Body of pancreas (tissue), 4 donors: ENCODE measurements at places on chromosomes 7 and 10.
A peak's percentile ranks its signal among the peaks of the same experiment; 100 is the strongest.

DNA sequence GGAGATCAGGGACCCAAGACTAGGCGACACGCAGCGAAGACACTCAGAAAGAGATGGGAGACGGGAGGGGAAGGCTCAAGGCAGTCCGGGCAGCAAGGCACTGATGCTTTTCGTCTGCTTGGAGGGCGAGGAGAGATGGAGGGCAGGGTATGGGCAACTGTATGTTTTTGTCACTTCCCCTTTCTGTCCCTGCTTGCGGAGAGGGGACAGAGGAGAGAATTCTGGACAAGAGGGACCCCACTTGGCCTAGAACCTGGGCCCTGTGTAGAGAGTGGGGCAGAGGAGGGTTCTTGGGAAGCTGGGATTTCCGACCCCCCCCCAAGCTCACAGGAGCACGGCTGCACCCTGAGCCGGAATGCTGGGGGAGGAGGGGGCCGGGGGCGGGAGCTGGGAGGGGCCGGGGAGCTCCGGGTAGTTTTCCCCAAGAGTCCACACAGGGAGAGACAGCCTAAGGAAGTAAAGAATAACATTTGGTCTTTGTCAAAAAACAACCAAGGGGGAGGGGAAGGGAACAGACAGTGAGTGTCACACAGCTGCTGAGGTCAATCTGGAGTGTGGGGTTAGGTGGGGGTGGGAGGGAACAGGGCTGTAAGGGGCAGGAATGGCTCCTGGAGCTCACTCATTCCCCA is 1.8 kb downstream of the LRCH4 start:
- no peak for DNase-seq

DNA sequence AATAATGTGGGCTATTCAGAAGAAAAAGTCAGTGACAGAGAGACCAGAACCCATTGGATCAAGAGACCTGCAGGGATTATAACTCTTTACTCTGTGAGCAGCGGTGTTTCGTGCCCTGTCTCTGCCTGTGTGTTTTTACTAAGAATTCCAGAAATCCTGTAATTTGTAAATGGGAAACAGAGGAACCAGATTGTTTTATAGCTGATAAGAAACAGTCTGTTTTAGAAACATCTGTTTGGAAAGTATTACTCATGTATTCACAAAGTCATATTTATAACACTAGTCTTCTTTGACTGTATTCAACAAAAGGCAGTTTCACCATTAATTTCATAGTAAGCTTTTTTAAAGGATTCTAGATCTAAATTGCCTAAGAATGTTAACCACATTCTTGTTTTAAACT is 30.0 kb upstream of the VDAC2 start:
- no peak for DNase-seq

GRCh38 chr7:1950066-1950451 is 280.0 kb downstream of the ELFN1 start:
- DNase-seq: no peak

DNA sequence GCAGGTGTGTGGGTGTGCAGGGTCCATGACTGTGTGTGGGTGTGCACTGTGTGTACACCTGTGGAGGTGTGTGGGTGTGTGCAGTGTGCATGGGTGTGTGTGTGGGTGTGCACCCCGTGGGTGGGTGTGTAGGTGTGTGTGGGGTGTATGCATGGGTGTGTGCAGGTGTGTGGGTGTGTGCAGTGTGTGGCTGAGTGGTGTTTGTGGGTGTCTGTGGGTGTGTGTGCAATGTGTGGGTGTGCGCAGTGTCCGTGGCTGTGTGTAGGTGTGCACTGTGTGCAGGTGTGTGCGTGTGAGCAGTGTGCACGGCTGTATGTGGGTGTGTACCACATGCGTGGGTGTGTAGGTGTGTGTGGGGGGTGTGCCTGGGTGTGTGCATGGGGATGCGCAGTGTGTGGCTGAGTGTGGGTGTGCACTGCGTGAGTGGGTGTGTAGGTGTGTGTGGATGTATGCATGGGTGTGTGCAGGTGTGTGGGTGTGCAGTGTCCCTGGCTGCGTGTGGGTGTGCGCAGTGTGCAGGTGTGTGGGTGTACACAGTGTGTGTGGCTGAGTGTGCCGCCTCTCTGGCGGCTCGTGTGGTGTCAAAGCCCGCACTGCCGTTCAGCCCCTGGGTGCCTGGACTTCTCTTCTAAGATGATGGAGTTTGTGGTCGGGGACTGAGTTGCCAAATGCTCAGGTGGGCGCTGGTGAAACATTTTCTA is 208.3 kb downstream of the DNAJB6 start:
- no peak for DNase-seq

- DNase-seq: no peak
These were observed 36.2 kb downstream of the COX15 start for GRCh38 chr10:99695761-99696160.

- DNase-seq: no peak
These were observed 33.4 kb downstream of the XPNPEP1 start for GRCh38 chr10:109889867-109890266.

GRCh38 chr7:69775231-69775771 is 177.0 kb downstream of the AUTS2 start:
- no peak for DNase-seq

GRCh38 chr7:53475776-53476175 is 440.3 kb downstream of the POM121L12 start:
- DNase-seq: no peak

DNA sequence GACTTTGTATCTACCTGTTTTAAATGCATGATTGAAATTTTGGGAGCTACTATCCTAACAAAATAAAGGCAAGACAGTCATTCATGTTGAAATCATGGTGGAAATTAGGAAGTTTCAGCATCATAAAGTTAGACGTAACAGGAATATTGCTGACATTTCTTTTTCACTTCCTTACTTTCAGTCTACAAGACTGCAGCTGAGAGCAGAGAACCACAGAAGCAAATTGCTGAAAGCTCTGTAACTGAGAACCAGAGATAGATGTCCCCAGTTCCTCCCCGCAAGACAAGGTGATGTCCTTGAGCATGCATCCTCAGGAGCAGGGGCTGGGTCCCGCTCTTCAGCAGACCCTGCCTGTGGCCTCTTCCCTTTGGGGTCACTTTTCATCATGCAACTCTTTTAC is 466.3 kb upstream of the POM121L12 start:
- no peak for DNase-seq

- no peak for DNase-seq
These were observed 18.6 kb downstream of the OCM2 start for GRCh38 chr7:97971120-97971989.

- DNase-seq: no peak
These were observed 481.0 kb downstream of the PLXNA4 start for GRCh38 chr7:132095111-132095765.

GRCh38 chr7:96832092-96832662 is 122.5 kb upstream of the SEM1 start:
- DNase-seq: no peak

DNA sequence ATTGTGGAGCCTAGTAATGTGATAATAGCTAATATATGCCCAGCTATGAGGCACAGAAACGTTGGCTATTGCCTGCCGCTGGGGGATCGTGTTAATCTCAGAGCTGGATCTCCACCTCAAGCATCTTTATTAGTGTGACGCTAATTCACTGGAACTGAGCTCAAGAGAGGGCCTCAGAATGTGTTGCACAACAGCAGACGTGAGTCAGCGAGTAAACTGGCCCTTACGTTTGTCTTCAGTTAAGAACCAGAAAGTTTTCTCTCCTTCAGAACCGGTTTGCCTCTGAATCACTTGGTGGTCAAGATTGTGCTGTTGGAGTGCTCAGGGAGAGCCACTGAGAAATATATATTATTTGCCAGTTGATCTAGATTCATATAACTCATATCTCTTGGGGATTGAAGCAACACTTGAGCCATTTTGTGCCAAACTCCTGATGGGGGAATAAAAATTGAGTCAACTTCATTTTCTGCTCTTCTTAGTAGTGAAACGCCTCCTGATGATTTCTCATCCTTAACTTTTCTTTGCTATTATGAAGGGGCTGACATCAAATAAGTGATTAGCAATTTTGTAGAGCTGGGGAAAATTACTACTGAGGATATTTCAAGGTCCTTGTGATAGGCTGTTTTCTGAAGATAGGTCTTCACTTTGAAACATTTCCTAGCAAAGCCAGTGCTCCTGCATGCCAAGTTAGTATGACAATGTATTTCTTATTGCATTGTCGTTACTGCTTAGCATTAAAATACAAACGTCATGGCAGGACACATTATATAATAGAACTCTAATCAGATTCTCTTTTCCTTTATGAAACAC is 22.3 kb downstream of the BZW2 start:
- peak; percentile 68 for DNase-seq

DNA sequence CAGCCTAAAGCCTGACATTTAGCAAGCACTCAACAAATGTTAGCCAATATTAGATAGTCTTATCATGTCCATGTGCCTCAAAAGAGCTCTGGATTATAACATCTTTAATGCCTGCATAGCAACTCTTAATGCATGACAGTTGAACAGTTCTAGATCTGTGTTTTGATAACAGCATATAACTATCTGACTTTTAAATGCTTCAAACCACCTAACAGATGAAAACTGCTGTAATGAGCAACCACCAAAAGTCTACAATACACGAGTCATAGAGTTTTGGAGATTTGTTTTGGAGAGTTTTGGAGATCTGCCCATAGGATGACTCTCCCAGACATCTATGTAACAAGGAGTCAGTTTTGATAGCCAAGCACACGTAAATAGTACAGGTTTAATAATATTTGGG is 227.3 kb downstream of the TWIST1 start:
- no peak for DNase-seq

DNA sequence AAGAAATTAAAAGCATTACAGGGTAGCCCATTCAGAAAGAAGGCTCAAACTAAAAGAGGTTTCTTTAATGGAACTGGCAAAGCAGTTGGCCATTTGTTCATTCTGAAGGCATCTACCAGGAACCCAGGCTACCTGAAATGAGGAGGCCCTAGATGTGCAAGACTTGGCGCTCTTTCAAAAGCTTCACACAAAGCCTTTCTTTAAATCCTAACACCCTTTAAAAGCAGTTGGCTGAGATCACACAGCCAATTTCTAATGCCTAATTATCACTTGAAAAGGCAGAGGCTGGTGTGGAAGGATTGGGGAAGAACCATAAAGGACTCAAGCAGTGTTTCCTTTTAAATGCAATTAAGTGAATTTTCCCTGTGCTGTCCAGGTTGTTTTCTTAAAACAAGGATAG is 23.2 kb downstream of the PPP1R17 start:
- DNase-seq: no peak

- no peak for DNase-seq
These were observed 823.1 kb downstream of the CCSER2 start for GRCh38 chr10:85151506-85151905.

- DNase-seq: no peak
These were observed 359.6 kb downstream of the ARL4A start for GRCh38 chr7:13047061-13047460.

DNA sequence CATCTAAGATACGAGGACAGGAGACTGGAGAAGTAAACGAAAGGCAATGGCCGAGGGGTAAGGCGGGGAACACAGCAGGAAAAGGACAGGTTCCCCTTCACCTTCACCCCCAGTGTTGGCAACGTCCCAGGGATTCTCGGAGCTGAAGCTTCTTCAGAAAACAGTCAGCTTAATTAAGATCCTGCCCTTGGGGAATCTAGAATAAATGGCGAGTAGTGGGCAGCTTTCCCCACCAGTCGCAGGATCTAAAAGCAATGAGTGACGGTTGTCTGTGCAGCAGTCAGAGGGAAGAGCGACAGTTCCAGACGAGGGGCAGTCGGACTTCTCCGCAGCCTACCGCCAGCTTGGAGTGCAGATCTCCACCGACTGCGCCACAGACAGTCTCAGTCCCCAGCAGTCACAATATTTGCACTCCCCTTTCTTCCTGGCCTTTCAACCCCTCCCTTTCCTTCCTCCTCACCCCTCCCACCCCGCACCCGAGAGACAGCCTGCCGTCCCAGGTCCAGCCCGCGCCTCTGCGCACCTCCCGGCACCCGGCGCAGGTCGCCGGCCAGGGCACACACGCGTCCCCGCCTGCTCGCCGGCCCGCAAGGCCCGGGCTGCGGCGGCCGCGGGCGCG is 10.9 kb upstream of the SP8 start:
- peak; percentile 25 for DNase-seq

DNA sequence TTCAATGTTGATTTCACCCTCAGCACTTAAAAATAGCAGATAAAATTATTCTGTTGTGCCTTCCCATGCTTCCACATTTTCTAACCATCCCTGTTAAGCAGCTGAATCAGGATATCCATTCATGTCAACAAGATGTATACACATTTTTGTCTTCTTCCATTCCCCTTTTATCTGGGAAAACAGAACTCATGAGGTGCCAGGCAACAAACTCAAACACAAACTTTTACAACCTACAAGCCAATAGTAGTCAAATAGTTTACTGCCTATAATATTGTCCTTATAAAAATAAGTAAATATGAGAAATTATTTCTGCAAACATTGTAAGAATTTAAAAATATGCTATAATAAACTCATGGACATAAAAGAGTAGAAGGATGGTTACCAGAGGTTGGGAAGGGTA is 1569.8 kb downstream of the REEP3 start:
- no peak for DNase-seq

GRCh38 chr7:133461421-133461820 is 208.5 kb downstream of the EXOC4 start:
- no peak for DNase-seq

DNA sequence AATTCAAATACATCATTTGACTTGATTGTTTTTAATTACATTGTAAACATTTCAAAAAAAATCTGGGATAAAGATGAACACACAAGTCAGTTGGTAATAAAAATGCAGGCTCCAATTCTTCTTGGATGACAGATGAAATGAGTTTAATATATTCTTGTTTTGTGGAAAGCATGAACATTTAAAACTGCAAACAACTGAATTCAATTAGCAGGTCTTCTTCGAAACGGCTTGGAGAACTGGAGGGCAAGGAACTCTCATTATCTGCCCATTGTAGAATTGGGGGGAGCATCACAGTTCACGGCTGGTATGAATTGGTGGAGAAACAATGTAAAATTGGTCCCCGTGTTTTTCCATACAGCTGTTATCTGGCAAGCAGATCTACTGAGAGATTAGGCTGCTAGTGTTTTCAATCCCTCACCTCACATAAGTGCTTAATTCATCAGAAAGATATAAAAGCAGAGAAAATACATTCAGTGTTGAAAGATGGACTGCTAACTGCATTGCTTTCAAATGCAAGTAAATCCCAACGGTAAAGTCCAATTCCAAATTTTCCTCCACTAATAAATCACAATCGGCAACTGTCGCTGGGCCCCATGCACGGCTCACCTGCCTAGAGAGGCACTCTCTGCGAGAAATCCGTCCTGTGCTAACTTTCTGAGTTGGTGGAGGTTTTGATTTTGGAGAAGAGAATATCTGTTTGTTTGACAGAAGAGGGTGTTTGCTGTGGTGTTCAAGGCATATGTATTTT is 199.5 kb downstream of the ZNF438 start:
- DNase-seq: no peak

DNA sequence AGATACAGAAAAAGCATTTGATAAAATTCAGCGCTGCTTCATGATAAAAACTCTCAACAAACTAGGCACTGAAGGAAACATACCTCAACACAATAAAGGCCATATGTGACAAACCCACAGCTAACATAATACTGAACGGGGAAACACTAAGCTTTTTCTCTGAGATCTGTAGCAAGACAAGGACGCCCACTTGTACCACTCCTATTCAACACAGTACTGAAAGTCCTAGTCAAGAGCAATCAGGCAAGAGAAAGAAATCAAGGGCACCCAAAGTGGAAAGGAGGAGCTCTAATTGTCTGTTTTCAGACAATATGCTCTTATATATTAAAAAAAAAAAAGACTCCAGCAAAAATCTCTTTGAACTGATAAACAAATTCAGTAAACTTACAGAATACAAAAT is 13.3 kb downstream of the DIP2C start:
- DNase-seq: no peak

- DNase-seq: no peak
These were observed 175.5 kb upstream of the PLXDC2 start for GRCh38 chr10:19640566-19641263.
